ENCODE measurements at places on chromosomes 4 and X. TPM values are rescaled to one million over a fixed set of nuclear protein-coding genes. Genes with fewer than 3 reads are reported as not detected.

- H3K27ac ChIP-seq, result no peak overlapping the region
- DNase-seq, result no peak
- H3K27me3 ChIP-seq, result no peaks in the 10 kb centered on the region
These were observed 19.6 kb upstream of the TCEAL4 start for GRCh38 chrX:103565752-103566151.

DNA sequence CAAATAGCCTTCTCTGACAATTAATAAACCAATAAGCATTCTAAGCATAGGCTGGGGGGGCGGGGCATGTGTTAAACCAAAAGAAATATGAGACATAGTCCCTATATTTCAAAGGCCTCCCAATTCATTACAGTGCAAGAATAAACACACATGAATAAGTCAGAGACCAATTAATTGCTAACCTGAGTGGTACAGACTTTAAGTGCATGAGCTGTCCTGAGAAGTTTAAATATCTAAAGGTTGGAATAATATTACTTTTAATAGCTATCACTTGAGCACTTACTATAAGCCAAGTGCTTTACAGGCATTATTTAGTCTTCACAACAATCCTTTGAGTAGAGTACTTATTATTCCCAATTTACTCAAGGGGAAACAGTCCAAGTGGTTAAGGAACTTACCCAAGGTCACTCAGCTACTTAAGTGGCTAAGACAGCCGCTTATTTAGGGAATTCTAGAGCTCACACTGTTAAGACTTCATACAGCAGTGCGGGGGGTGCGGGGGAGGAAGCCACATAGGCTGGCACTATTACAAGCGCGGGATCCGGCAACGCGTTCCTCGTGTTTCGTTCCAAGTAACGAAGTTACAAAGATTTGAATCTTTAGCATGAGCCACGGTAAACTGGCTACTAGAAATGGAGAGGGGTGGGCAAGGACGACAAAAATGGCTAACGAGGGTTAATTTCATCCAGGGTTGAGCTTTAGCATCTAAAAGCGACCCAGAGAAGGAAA lies 1.4 kb downstream of the THOC2 start:
- peak; percentile 43 for DNase-seq
- H3K36me3 ChIP-seq, result peaks cover 1% of the 10 kb centered on the region
- H3K27ac ChIP-seq, result peak overlapping the region; percentile 93
- H3K4me1 ChIP-seq, result peaks cover 24% of the 10 kb centered on the region
- no peaks in the 10 kb centered on the region for H3K27me3 ChIP-seq

- H3K4me3 ChIP-seq, result no peak overlapping the region
- H3K4me1 ChIP-seq, result no peaks in the 10 kb centered on the region
- DNase-seq, result no peak
- H3K27ac ChIP-seq, result no peak overlapping the region
- no peaks in the 10 kb centered on the region for H3K36me3 ChIP-seq
These were observed 94.3 kb downstream of the TEX13A start for GRCh38 chrX:105126201-105126600.

Gene GPC3
- 0.49 TPM for total RNA-seq

Gene NPNT
- not detected for total RNA-seq

GRCh38 chr4:80202741-80203553 lies 5.6 kb downstream of the PRDM8 start:
- peaks cover 16% of the 10 kb centered on the region for H3K4me1 ChIP-seq
- H3K36me3 ChIP-seq, result no peaks in the 10 kb centered on the region
- H3K4me3 ChIP-seq, result peak overlapping the region; percentile 86
- peak; percentile 60 for DNase-seq
- peaks cover 16% of the 10 kb centered on the region for H3K27me3 ChIP-seq

DNA sequence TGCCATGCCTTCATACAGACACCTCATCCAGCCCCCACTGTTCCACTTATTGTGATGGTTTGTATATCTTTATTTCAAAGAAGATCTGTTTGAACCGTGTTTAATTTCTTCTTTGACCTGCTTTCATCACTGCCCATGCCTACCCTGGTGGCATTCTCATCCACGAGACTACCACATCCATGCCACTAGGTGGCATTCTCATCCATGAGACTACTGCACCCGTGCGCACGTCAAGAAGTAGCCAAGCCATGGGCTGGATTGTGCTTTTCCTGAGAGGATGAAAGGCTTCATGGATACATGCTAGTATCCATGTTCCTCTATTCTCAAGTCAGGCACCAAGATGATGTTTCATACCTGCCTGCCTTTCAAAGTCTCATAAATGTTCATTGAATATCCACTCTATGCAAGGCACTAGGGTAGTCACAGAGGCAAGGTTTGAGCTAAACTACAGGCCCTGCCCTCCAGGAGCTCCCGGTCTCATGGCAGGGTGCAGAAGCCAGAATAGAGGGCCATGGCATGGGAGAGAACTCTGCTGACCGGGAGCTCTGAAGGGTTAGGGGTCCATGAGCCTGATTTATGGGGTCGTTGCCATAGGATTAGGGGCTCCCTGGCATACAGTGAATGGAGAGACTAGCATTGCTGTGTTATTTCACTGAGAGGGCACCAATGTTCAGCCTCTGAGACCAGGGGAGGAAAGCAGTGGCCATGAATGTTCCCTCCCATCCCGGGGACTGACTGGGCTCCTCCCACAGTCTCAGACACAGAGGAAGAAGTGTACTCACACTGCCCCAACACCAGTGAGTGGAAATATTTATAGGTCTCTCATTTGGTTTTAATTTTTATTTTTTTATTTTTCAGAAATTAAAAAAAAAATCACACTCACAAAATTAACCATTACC lies 24.8 kb upstream of the EOLA2 start:
- H3K4me3 ChIP-seq, result no peak overlapping the region
- DNase-seq, result peak; percentile 39
- H3K27me3 ChIP-seq, result no peaks in the 10 kb centered on the region
- H3K27ac ChIP-seq, result no peak overlapping the region
- H3K4me1 ChIP-seq, result peaks cover 2% of the 10 kb centered on the region

Gene WWC2
- 6.7 TPM for total RNA-seq

Gene SPANXA1
- not detected for total RNA-seq

- H3K27me3 ChIP-seq, result no peaks in the 10 kb centered on the region
- DNase-seq, result no peak
- H3K27ac ChIP-seq, result no peak overlapping the region
- H3K4me1 ChIP-seq, result peaks cover 7% of the 10 kb centered on the region
- H3K36me3 ChIP-seq, result no peaks in the 10 kb centered on the region
These were observed 304 bp upstream of the SPIN2A start for GRCh38 chrX:57137501-57137900.
